Stimulated activated CD4-positive, alpha-beta T cell treated with anti-CD3 and anti-CD28 coated beads, Interleukin-15, amount 100 ng/mL, for 1 hour (primary cell): ENCODE measurements at places on chromosomes 5 and 9.

- no peak for DNase-seq
Measured at GRCh38 chr9:35114113-35114839, 1.4 kb downstream of the ATOSB start.

GRCh38 chr5:15499528-15500324 lies at the start of gene FBXL7:
TSS of gene FBXL7 (plus strand) at chr5:15500180.
- DNase-seq, result no peak

DNA sequence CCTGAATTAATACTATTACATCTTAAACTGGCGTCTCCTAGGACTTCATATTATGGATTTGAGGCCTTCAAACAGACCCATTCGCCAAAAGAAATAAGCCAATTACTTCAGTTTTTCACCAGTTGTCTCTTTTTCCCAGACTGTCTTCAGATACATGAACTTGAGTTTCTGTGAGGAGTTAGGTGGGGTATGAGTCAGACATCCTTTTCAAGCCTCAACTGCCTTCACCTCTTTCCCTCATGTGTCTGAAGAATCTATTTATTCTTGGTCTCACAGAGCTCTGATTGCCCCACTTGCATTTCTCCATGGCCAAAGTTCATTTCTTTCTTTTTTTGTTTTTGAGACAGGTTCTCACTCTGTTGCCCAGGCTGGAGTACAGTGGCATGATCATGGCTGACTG lies 12.5 kb downstream of the WNT8A start:
- DNase-seq, result no peak

DNA sequence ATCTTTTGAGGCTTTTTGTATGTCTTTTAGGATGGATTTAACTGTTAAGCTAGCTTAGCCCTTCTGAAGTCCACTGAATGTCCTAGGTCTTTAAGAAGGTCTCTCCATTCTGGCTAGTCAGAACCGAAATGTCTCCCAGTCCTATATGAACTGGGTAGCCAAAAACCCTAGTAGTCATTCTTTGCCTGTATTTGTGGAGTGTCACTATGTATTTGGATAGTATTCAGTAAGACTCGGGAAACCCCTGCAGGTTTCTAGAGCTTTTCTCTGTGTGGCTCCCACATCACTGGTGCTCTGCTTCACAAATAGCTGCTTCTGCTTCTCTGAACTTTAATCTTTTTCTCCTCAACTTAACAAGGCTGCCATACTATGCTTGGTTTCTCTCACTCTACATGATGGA lies 68.0 kb downstream of the RIC1 start:
- DNase-seq, result no peak
